ENCODE measurements at places on chromosomes 7 and 10.

- no peak for DNase-seq
Observed at GRCh38 chr10:105785721-105786120, 1144.6 kb downstream of the SORCS3 start.

DNA sequence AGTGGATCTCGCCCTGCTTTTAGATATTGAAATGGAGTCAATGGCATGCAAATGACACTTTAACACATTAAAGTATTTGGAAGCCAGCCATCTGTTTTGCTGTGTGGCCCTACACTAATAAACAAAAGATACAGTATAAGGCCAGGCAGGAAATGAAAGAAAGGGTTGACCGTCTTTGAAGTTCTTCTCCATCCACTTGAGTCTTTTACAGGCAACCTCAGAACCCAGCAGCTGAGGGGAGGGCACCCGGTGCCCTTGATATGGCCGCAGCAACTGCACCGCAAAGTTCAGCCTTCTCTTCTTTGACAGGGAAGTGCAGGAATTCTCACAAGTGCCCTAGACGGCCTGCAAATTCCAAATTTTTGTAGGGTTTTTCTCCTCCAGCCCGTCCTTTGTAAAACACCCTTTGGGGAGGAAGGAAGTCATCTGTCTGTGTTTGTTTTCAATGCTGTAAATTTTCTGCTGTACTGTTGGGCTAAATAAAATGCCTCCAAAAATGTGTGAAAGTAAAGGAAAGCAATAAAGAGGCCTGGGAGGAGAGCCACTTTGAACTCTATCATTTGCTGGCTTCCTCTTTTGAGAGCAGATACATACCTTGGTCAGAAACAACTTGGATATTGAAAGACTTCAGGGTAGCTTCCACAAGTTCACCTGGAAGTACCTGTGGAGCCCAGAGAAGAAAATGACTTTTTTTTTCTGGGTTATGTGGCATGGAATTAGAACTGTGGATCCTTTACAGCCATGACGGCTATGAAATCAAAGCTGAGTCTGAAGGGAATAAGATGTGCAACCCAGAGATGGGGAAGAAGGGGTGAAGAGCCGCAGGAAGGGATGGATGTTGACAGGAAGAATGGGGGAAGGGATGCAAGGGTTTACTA, 3.6 kb downstream of the HOXA1 start:
- no peak for DNase-seq

GRCh38 chr10:1544929-1545328, 192.4 kb downstream of the ADARB2 start:
- DNase-seq, result no peak

- DNase-seq, result no peak
Observed at GRCh38 chr7:67990716-67991115, 994.1 kb downstream of the TYW1 start.

DNA sequence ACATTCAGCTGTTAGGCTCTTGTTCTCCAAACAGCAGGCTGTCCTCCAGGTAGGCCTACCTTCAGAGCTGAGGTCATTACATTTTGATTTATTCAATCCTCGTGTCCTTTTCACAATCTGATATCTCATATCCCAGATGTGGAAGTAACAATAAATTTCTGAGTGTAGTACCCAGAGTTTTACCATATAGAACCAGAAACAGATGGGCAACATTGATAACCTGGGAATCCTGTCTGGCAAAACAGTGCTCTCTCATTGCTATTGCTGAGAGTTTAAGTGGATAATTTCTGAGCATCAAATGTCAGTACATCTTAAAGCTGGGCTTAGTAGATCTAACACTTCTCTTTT, 1007.8 kb downstream of the REEP3 start:
- DNase-seq, result no peak

- DNase-seq, result no peak
Observed at GRCh38 chr7:35477609-35478008, 217.3 kb downstream of the HERPUD2 start.

- no peak for DNase-seq
Observed at GRCh38 chr7:101963693-101964092, 146.3 kb downstream of the CUX1 start.

DNA sequence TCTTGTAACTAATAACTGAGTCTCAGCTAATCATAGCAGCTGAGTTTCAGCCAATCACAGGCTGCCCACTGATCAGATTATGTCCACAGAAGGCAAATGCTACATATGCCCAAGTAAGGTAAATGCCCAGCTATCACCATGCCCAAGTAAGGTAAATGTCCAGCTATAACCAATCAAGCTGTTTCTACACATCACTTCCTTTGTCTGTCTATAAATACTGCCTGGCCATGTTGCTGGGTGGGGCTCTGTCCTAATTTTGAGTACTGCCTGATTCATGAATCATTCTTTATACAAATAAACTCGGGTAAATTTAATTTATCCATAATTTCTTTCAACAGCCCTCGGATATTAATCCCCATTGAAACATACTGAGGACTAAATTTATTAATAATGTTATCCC, 312.4 kb downstream of the CACNA2D1 start:
- DNase-seq, result no peak

DNA sequence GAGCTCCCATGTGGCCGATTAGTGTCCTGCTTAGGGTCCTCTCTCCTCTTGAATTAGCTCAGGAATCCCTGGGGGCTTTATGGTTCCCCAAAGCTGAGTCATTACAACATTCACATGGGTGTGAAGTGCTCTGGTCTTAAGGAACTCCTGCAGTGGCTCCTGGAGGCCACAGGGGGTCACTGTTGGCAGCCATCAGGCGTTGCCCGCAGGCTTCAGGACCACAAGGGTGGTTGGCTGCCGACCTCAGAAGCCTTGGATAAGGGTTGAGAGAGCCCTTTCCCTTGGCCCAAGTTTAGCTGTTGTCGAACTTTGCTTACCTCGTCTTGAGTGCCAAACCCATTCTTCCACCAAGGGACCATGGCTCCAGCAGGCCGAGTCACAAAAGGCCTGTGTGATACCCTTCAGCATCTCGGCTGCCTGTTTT, 61.7 kb downstream of the SH2D4B start:
- DNase-seq, result peak; percentile 63

GRCh38 chr10:79193694-79194382, 125.1 kb downstream of the ZMIZ1 start:
- no peak for DNase-seq

DNA sequence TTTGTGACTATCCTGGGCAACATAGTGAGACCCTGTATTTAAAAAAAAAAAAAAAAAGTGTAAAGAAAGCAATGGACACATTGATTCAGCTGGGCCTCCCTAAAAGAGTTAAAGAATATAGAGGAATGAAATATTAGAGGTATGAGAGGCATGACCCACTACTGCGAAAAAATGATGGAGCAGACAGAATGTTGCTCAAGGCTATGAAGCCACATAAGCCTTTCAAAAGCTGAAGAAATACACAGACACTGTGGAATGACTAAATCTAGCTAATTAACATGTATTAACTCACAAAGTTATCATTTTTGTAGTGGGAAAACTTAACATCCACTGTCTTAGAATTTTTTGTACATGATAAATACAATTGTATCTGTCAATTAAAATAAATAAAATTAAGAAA, 107.3 kb downstream of the HGF start:
- no peak for DNase-seq

- no peak for DNase-seq
Observed at GRCh38 chr7:123666492-123666891, 10.8 kb downstream of the LMOD2 start.

DNA sequence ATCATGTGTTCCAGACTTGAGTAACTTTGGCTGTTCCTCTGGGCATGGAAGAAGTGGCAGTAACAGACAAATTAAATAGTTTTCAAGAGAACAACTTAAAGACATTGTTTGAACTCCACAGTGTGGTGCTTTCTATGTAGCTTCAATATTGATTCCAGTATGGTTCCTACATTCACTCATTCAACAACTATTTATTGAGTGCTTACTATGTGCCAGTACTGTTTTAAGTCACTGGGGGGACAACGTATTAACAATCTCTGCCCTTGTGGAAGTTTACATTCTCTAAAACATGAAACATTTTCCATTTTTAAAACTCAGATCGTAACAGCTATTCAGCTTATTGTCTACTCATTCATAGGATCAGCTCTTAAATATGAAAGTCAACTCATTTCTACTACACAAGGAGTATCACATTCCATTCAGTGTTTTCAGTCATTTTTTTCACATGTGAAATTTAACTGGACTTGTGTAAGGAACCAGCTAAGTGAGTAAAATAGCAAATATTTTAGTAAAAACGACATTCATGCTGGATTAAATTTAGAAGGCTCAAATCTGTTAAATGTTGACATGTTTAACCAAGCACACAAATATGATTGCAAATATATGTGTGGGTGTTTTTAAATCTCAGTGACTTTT, 13.6 kb upstream of the CUBN start:
- DNase-seq, result no peak

GRCh38 chr10:65176994-65177393, 1655.8 kb downstream of the REEP3 start:
- DNase-seq, result no peak

- no peak for DNase-seq
Observed at GRCh38 chr7:93337052-93337451, 104.9 kb downstream of the VPS50 start.

GRCh38 chr10:88986549-88987242, 3.9 kb upstream of the FAS start:
- DNase-seq, result no peak

GRCh38 chr7:7257899-7258692, 75.8 kb downstream of the C1GALT1 start:
- DNase-seq, result peak; percentile 18

DNA sequence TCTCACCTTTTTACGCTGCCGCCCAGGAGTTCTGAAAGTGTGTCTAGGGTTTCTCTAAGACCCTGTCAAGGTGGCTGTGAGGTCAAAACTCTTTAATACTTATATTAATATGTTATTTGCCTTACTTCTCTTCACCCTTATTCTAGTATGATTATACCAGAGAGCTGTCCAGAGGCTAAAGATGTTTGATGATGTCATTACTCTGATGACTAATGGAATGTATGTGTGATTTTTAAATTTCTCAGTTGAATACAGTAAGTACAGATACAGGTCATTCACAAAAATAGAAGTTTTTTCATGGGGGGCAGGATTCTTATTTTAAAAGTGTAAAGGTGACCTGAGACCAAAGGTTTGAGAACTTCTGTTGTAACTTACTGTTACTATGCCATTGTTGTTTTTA, 150.6 kb upstream of the FOXP2 start:
- no peak for DNase-seq

- no peak for DNase-seq
Observed at GRCh38 chr10:122301055-122301810, 30.1 kb downstream of the BTBD16 start.

- no peak for DNase-seq
Observed at GRCh38 chr10:20257422-20257821, 441.2 kb downstream of the PLXDC2 start.

Data from GDM1 (cell line).